ENCODE measurements at places on chromosomes 12 and 14.
A peak's percentile ranks its signal among the peaks of the same experiment; 100 is the strongest.

GRCh38 chr14:105069871-105070759, 4.9 kb upstream of the GPR132 start:
- peak; percentile 55 for DNase-seq

DNA sequence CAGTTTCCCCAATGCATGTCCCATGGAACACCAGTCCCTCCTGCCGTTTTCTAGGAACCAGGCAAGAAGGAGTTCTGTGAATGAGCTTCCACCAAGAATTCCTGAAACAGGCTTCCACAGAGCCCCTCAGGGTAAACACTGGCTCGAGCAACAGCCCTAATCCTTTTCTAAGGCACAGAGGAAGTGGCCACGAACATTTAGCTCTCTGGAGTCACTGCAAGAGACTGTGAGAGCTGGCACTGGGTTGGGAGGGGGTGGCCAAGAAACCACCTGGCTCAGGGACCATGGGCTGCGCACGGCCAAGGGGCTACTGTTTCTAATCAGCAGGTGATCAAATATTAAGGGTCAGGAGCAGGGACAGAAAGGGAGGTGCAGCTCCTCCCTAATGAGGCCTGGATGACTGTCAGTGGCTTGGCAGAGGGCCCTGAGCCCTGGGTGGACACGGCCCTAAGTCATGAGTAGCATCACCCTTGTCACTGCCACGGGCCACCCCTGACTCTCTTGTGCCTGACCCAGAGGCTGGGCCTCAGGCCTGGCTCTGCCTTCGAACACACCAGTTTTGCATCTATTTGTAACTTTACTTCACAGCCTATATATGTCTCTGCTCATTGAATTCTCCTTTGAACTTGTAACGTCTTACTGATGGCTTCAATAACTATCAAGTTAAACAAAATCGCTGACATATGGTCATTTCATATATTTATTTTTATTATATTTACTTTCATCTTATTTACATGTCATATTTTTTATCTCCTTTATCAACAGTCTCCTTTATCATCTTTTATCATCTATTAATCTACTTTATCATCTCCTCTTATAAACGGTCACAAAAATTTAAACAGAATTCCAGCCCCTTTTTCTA, 154.0 kb downstream of the DICER1 start:
- DNase-seq = no peak

- DNase-seq = no peak
Measured at GRCh38 chr12:85741046-85741445, 95.2 kb downstream of the RASSF9 start.

- DNase-seq = no peak
Measured at GRCh38 chr14:73394317-73394716, 64.0 kb downstream of the NUMB start.

GRCh38 chr14:64811676-64812075, 68.0 kb downstream of the SPTB start:
- no peak for DNase-seq

GRCh38 chr14:22551605-22551997, 37.4 kb downstream of the DAD1 start:
- no peak for DNase-seq

DNA sequence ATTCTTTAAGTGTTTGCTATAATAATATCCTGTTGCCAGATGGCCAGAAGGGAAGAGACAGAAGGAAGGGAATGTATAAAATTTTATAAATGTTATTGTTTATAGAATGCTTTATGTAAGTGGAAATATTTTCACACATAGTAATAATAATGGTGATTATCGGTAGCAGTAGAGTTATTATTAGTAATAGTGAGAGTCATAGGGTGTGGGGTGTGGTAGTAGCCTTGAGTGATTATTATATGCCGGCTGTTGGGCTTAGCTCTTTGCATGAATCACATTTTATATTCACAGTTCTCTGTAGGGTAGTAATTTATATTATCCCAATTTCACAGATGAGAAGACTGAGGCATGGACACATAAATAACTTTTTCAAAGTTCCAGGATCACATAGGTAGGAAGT, 391.4 kb downstream of the C12orf75 start:
- no peak for DNase-seq

GRCh38 chr12:4118017-4118510, 155.5 kb upstream of the CCND2 start:
- DNase-seq = no peak

DNA sequence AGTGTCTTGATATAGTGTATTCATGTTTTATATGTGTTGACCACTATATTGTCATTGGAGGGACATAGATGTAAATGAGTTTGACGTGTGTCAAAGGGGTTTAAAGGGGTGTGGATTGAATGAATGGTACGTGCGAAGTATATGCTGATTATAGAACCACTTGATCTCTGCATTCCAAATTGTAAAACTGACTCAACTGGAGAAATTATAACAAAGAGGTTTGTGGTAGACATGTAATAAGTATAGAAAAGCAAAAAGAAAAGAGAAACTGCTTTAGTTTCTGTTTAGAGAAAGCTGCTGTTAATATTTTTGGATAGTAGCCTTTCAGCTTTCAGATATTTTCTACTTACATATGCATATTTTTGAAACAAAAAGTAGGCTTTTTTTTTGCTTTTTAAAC, 8.9 kb upstream of the MYRFL start:
- DNase-seq = no peak

GRCh38 chr14:79586416-79586815, 624.9 kb downstream of the DIO2 start:
- no peak for DNase-seq

DNA sequence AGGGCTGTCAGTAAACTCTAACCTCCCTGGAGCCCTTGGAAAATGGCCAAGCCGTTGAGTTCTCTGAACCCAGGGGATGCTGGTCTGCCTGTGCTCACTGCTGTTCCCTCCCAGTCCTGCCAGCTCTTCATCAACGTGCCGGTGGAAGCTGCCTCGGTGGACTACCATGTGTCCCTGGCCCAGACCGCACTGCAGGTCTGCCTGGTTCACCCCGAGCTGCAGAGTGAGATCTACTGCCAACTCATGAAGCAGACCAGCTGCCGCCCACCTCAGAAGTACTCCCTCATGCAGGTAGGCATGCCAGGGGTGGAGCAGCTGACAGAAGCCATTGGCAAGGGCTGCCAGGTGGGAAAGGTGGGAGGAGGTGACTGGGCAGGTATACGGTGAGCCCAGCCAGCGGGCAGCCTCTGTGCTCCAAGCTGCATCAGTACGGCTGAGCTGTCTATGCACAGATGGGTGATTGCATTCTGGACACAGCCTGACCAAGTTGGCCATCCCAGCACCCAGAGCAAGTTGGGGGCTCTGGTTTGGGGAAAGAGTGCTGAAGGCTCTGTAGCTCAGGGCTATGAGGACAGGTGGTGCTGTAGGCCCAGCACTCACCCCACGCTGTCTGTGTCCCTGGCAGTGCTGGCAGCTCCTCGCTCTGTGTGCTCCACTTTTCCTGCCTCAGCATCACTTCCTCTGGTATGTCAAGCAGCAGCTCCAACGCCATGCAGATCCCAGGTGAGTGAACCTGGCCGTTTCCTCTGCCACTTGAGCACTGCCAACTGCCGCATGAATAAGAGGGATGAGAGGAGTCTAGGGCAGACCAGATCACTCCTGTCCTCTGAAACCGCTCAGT, 21.9 kb downstream of the PIGH start:
- no peak for DNase-seq

DNA sequence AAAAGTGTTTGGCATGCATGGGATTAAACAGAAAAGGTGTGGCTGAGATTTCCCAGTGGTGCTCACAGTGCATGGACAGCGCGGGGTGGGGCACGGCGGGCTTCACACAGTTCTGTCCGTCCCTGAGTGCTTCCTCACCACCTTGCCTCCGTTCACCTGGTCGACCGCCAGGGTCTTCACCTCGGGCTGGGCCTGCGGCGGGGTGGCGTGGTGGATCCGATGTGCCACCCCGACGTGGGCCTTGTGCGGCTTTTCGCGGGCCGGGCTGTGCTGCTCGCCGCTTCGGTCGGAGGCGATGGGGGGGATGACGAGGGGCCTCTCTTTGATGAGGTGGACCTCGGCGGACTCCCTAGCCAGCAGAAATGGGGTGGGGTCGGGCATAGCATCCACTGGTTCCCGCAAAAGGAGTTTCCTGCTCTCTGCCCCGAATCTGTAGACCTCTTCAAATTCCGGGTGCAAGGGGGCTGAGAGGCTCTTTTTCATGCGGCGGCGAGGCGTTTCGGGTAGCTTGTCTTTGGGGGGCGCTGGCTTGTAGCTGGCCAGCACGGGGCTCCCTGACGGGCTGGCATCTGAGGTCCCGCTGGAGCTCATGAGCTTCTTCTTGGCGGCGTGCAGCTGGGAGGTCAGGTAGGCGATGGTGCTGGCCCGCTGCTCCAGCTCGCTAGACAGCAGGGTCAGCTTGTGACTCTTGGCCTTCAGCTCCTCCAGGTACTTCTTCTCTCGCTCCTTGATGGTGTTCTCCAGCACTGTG, 35.5 kb downstream of the CCDC92 start:
- no peak for DNase-seq

DNA sequence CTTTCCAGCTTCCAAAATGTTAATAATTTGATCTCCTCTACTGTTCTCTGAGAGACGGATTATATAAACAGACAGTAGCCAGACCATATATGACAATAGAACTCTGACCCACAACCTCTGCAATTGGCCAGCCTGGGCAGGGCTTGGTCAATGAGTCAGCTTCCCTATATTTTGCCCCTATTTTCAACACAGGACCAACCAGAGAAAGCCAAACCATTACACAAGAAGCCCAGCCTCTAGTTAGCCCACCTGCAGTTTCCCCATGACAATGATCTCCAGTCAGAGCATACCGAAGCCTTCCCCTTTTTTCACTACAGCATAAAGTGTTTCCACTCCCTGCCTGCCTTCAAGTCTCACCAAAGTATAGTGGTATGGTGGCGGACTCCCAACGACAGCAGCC, 7.6 kb upstream of the EXD2 start:
- no peak for DNase-seq

- DNase-seq = no peak
Measured at GRCh38 chr14:68688872-68689371, 103.9 kb downstream of the ZFP36L1 start.

GRCh38 chr14:91284791-91285548, 40.5 kb upstream of the GPR68 start:
- DNase-seq = no peak

GRCh38 chr14:104143521-104144452, 5.4 kb downstream of the KIF26A start:
- DNase-seq = no peak

DNA sequence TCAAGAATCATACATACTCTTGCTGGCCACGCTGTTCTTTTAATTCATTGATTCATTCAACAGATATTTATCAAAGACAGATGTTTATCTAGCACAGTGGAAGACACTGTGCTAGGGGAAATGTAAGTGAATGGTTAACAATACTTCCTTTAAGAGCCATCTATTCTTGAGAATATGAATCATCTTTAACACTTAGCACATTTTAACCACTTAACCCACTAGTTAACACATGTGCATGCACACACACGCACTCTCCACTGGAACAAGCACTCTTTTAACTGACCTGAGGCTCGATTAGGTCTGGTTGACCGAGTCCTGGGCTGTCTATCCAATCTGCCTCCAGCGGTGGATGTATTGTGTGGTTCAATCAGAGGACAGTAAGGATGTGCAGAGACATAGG, 34.6 kb downstream of the LMNTD1 start:
- peak; percentile 5 for DNase-seq

DNA sequence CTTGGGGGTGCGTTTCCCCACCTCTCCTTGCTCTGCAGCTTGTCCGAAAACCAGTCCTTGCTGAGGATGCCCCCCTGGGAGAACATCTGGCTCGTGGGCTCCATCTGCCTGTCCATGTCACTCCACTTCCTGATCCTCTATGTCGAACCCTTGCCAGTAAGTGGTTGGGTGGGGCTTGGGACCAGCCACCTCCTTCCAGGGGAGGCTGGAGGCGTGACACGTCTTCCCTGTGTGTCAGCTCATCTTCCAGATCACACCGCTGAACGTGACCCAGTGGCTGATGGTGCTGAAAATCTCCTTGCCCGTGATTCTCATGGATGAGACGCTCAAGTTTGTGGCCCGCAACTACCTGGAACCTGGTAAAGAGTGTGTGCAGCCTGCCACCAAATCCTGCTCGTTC, 57.5 kb downstream of the ANAPC7 start:
- DNase-seq = no peak

- DNase-seq = no peak
Measured at GRCh38 chr12:8956073-8956472, 6.6 kb upstream of the M6PR start.

DNA sequence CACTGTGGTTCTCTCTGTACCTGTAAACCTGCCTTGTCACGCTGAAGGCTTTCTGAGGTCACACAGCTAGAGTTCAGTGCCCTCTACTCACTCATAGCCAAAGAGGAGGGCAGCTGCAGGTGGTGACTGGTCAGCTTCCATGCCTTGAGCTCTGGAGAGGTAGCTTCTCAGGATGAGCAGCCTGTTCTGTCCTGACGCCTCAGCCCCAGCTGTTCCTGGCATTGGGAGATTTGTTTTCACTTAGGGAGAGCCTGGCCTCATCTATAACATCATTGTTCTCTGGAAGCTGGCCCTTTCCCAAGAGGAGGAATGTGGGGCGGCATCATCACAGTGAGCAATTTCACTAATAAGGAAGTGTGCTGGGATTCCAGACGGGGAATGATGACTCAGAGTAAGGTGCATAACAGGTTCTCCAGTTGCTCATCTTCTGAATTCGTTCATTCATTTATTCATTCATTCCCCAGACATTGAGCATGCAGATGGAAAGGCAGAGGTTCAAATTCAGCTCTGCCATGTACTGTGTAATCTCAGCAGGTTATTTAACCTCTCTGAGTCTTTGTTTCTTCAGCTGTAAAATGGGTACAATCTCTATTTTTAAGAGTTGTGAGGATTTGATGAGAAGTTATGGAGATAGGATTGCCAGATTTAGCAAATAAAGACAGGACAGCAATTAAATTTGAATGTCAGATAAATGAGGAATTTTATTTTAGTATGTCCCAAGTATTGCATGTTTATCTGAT, 255.8 kb upstream of the CRY1 start:
- peak; percentile 53 for DNase-seq

DNA sequence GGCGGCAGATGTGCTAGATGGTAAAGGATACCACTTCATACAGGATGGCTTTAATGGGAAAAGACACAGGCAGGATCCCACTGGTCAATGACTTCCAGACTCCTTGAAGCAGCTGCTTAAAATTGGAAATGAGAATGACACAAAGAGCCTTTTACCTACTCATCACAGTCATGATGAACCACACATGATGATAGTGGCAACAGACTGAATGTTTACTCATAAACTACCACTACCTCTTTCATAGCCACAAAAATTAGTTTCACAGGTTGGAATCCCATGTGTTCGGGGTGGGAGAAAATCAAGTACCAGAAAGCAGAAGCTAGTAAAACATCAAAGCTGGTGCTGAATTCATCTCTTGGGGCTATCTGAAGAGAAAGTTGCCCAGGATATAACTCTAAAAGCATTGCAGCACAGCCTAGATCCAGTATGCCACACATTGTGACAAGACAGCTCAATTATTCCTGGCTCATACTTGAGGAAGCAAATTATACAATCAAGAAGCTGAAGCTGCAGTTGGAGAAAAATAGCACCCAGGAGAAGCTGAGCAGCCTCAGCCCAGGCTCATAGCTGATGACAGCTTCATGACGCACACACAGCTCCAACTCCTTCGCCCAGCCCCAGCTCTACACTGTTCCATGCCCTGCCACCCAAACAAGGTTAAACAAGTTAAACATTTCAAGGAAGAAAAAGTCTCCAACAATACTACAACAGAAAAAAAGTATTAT, 29.0 kb upstream of the C12orf50 start:
- no peak for DNase-seq

GRCh38 chr12:104553421-104553820, 96.7 kb downstream of the CHST11 start:
- DNase-seq = no peak
